ENCODE measurements at places on chromosomes 3 and 15. TPM values are rescaled to one million over a fixed set of nuclear protein-coding genes. Genes with fewer than 3 reads are reported as not detected.

DNA sequence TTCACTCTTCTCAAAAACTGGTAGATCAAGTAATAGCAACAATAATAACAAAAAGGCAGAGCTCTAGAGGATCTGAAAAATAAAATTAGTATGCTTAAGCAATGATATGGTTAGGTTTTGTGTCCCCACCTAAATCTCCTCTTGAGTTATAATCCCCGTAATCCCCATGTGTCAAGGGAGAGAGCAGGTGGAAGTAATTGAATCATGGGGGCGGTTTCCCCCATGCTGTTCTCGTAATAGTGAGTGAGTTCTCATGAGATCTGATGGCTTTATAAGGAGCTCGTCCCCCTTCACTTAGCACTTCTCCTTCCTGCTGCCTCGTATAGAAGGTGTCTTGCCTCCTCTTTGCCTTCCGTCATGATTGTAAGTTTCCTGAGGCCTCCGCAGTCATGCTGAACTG is 60.2 kb upstream of the ABHD2 start:
- DNase-seq, result no peak

DNA sequence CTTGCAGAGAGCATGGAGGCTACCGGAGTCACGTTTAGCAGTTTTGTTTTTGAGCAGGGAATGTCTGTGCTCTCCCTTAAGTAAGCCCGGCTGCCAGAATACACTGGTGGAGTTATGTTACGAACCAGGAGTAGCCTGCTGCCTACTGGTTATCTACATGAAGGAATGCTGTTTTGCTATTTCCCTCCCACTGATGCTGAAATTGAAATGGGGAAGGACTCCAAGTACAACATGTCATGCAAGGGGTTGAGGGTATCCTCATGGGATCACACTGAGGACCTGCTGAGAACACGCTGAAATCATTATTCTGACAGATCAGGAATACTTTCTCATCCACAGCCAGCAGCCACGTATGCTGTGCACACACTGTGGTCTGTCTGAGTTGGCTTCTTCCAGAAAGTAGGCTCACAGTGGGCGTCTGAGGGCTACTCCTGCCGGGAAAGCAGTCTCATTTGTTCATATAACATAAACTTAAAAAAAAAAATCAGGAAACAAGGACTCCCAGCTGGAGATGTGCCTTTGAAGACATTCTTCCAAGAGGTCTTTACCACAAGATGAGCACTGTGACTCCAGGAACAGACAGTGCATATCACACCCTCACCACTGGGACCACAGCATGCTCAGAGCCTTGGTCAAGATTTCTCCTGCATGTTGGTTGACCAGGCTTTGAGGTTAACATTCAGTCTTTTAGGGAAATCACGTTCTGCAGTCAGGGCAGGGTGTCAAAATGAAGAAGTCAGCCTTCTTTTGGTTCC is 300.4 kb upstream of the RASGRP1 start:
- DNase-seq, result peak; percentile 54

- DNase-seq, result no peak
These were observed 11.5 kb downstream of the ZIC4 start for GRCh38 chr3:147394884-147395225.

- no peak for DNase-seq
These were observed 57.8 kb downstream of the IFT57 start for GRCh38 chr3:108164391-108164790.

- DNase-seq, result peak; percentile 40
These were observed 8.4 kb downstream of the NBEAL2 start for GRCh38 chr3:46987743-46988401.

DNA sequence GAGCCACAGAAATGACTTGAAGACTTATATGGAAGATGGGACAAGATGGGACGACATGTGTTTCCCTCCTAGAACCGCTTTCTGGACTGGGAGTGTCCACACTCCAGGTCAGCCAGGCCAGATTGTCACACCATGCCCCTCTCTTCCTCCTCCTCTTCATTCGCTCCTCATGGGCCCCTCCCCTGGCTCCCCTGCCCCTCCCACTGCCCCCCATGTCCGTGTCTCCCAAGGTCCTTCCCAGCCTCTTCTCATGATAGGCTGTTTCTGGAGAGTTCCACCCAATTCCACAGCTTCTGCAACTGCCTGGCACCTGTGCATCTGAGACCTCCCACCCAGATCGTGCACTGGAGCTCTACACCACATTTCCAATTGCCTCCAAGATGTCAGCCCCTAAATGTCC is 6.6 kb downstream of the MYO5C start:
- DNase-seq, result no peak

- no peak for DNase-seq
These were observed 92.1 kb downstream of the XRN1 start for GRCh38 chr3:142355692-142356091.

- no peak for DNase-seq
These were observed 26.9 kb downstream of the PRR20G start for GRCh38 chr3:127260826-127261555.

DNA sequence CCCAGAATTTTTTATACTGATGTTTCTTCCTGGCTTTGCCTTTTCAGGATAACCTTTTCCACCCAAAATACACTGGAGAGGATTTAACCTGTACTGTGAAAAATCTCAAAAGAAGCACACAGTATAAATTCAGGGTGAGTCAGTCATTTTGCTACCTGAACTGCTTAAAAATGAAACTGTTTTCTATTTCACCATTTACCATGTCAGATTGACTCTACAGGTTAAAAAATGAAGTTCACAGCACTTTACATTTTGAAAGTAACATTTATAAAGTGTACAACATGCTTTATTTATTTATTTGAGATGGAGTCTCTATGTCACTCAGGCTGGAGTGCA is 115.2 kb downstream of the GHSR start:
- no peak for DNase-seq

GRCh38 chr3:138987181-138987580 is 18.9 kb downstream of the PRR23A start:
- DNase-seq, result no peak

DNA sequence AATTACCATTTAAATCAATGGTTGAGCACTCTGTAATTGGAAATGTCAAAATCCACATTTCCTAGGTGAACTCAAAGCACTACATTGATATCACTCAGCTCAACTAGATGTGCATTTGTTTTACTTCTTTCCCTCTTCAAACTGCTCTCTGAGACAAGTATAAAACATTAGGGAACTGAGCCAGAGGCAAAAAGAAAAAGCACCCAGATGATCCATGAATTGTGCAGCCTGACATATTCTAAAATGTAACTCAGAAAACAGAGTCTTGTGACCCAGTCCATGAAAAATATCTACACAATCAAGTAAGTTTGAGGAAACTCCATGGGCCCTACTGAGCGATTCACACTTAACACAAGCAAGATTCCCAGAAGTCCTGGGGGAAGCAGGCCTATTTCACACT is 9.8 kb downstream of the SRGAP3 start:
- DNase-seq, result no peak

- peak; percentile 35 for DNase-seq
These were observed 58.5 kb downstream of the ECT2 start for GRCh38 chr3:172808969-172809546.

CCDC50 gene
- 85.1 TPM for total RNA-seq

WNT7A gene
- total RNA-seq, result not detected

SEMA3B gene
- total RNA-seq, result 5.6 TPM
